ENCODE measurements at places on chromosomes 3 and 15.

DNA sequence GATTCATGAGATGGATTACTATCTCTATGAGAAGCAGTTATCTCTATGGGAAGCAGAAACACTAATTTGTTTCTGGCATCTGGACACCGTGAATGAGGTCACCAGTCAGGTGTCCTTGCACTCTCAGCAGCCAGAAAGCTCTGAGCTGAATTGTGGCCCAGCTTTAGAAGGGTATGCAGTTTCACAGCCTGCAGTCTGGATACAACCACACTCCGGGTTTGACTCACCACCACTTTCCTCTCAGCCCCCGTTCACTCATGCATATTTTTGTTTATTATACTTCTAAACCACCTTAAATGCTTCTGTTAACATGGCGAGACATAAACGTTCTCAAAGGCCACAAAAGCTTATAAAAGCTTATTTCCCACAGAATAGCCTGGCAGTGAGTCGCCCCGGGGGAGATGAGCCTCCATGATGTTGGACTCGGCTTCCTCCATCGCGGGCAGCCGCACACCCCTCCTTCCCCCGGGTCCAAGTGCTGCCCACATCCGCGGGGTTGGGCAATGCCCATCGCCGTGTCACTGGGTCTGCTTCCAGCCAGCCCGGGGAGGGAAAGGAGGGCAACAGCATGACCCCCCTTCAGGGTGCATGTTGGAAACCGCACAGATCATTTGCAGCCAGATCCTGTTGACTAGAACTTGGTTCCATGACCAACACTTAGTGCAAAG is 16.8 kb upstream of the SLC41A3 start:
- no peak for DNase-seq

DNA sequence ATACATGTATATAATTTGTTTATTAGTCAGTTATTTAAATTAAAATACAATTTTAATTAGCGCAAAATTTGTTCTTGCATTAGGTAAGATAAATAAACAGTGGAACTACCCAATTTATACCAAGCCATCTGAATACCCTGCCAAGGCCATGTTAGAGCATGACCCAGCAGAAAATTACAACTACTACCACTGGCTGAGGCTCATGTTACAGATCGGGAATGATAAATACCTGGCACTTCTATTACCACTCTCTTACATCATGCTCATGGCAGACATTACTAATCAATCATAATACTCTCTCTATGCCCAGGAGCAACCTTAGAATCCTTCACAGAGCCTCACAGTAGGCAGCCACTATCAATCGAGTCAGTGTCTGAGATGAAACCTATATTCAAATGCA is 21.2 kb upstream of the LMOD3 start:
- DNase-seq: no peak

- DNase-seq: no peak
These were observed 66.4 kb downstream of the RYR3 start for GRCh38 chr15:33377204-33377603.

DNA sequence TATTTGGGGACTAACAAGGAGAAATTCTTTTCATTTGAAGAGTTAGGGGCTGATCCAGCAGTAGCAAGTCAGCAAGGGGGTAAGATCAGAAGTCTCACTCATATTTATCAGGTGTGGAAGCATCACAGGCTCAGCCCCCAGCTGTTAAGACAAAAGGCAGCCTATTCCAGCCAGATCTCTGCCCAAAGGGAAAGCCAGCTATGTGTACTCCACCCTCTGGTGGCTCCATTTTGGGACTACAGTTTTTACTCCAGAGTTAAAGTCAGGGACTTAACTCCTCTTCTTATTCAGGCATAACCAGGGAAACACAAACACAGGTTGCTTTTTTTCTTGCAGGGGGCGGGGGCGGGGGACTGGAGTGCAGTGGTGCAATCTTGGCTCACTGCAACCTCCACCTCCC is 19.2 kb downstream of the UBP1 start:
- no peak for DNase-seq

GRCh38 chr3:49984394-49984793 is 44.4 kb downstream of the RBM6 start:
- DNase-seq: no peak

DNA sequence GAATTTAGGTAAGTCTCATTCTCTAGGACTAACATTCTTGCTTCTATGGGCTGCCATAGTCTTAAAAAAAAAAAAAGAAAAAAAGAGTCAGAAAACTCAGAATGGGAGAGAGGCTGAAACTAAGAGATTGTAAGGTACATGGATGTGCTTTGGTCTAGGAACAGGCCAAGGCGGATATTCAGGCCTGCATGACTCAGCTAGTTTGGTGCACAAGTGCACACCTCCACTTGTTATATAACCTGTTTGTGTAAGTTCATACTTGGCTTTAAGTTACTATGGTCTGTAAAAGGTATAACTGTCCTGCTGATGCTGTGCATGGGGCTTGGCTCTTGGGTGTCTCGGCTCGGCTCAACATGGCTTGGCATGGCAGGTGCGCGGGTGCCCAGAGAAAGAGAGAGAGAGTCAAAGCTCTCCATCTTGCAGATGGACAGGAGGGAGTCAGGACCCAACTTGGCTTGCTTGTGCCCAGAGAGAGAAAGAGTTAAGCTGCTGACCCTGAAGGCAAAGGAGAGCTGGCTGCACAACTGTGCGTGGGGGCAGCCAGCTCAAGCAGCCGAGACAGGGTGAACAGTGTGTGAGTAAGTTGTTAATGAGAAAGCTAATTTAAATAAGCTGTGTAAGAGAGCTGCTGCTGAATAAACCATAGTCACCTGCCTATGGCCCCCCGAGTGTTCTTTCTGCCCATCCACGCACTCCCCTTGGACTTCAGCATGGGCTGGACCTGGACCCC is 31.4 kb upstream of the CHRNB4 start:
- DNase-seq: no peak

DNA sequence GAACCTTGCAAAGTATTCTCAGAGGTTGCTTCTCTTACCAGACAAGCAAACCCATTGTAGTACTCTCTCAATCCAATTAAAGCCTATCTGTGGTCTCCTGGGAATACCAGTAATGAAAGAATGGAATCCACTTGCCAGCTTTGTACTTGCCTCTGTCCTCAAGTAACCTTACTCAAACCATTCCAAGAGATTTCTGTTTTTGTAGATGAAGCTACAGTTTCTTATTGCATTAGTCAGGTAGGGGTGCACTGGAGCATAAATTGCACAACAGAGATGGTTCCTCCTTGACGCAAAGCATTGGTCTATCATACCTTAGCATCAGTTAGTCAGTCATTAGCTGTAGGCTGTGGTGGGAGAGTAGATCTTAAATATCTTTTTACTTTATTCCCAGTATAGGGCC is 52.9 kb downstream of the BTLA start:
- DNase-seq: no peak

DNA sequence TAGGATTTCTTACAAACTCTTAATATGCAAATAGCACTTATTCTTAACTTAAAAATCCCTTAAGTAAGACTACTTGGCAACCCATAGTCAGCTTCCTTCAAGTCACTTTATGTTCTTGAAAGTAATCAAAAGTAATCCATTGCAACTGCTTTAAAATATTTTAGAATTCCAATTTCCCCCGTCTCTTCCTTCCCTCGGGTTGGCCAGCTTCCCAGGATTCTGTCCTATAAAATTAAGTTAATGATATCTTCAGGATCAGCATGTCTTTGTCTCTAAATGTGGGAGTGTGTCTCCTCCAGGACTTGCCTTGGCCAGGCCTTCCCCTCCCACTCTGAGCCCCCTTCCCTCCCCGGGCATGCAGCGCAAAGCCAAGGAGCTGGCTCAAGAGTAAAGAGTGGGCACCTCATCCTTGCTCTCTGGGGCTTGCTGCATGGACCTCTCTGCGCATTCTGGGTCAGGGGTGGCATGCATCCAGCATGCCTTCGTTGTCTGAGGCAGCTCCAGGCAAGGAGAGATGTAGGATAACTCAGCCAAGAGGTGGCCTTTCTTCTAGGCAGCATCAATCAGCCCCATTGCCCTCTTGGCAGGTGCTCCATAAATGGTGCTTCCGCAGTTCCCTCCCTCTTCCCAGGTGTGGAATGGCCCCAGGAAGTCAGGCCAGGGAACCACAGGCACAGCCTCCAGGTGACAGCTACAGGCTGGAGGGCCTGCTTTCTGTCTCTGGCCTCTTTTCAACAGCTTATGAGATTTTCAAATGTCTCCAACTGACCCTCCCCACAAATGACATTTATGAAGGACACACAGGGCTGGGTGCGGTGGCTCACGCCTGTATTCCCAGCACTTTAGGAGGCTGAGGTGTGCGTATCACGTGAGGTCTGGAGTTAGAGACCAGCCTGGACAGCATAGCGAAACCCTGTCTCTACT is 108.7 kb upstream of the ALDH1A3 start:
- DNase-seq: no peak

DNA sequence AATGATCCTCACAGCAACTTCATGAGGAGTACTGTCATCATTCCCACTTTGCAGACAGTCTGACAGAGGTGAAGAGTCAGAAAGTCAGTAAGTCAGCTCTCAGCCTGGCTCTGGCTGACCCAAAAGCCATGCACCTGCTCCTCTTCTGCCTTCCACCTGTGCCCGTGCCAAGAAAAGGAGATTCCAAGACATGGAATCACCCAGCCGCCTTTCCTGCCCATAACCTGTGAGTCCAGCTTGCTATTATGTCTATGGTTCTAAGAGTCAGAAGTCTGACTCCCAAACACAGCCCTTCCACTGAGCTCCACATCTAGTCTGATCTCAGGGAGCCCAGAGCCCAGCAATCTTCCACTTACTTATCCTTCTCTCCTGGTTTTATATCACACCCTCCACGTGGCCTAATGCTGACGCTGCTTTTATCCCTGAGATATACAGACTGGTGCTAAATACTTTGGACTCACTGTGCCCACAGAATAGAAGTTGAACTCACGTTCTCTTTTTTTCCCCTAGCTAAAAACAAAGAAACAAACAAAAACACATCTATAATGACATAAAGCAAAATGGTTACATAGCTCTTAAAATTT is 66.0 kb downstream of the PLD1 start:
- no peak for DNase-seq

- DNase-seq: no peak
These were observed 6.4 kb downstream of the ITGA11 start for GRCh38 chr15:68425428-68426060.

- DNase-seq: no peak
These were observed 405.0 kb upstream of the IL12A start for GRCh38 chr3:159583662-159584061.

DNA sequence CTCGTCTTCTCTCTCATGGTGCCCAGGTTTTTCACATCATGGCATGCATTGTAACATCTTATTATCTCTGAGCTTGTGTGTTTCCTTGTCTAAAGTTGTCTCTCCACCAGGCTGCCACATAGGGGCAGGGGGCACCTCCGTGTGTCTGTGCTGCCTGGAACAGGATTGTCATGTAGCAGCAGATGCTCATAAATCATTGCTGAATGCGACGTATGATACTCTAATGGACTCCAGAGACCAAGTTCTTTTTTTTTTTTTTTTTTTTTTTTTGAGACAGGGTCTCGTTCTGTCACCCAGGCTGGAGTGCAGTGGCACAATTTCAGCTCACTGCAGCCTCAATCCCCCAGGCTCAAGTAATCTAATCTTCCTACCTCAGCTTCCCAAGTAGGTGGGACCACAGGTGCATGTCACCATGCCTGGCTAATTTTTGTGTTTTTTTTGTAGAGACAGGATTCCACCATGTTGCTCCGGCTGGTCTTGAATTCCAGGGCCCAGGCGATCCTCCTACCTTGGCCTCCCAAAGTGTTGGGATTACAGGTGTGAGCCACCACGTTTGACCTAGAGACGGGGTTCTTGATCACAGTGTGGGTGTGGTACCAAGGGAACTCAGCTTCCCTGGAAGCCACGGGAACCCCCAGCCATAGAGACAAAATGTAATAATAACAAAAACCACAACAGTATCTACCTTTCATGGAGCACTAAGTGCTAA is 4.7 kb upstream of the DNASE1L3 start:
- DNase-seq: no peak

DNA sequence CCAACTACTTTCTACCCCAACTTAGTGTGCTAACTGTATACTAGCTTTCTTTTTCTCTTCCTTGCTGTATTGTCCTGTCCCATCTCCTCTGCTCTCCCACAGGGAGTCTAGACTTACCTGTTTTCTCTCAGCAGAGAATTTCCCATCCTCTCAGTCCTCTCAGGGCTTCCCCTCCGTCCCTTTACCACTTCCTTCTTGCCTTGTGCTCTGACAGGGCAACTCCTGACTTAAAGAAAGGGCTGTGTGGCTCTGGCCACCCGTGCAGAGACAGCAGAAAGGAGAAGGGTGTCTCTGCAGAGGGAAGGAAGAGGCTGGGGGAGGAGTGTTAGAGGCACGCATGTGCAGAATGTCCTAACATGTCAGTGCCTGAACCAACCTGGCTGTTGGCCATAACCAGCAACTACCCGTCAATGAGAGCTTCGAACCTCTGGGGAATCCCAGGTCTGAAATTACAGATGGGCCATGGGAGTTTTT is at the start of gene GCSAM:
Gene GCSAM, minus strand, starts transcription at position 274 of the 474 bp plus-strand sequence. Its CDS starts 128 bp downstream, at position 146.
- peak; percentile 16 for DNase-seq

DNA sequence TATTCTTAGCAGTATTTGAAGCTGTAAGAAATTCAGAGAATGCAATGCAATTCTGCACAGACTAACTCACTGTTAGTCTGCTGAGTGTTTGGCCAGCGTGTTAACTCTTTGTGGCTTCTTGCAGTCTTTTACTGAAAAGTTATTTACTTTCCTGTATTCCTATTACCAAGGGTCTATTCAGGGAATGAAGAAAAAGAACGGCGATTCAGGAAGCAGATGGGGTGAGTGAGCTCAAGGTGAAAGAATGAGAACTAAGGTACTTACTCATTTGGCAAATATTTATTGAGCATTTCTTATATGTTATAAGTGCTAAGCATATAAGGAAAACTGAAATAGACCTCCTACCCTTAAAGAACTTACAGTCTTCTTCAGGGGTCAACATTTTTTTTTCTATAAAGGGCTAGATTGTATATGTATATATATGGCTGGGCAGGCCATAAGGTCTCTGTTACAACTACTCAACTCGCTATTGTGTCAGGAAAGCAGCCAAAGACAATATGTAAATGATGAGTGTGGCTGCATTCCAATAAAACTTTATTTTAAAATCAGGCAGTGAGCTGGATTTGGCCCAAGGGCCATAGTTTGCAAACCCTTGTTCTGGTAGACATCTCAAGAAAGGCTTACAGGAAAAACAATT is 271.9 kb upstream of the GADL1 start:
- DNase-seq: no peak

All from stimulated activated CD8-positive, alpha-beta memory T cell treated with anti-CD3 and anti-CD28 coated beads, Interleukin-12 subunit alpha, Interleukin-12 subunit beta, amount 100 ng/mL, for 4 hours (primary cell).